ENCODE measurements at places on chromosomes 1 and 21.

DNA sequence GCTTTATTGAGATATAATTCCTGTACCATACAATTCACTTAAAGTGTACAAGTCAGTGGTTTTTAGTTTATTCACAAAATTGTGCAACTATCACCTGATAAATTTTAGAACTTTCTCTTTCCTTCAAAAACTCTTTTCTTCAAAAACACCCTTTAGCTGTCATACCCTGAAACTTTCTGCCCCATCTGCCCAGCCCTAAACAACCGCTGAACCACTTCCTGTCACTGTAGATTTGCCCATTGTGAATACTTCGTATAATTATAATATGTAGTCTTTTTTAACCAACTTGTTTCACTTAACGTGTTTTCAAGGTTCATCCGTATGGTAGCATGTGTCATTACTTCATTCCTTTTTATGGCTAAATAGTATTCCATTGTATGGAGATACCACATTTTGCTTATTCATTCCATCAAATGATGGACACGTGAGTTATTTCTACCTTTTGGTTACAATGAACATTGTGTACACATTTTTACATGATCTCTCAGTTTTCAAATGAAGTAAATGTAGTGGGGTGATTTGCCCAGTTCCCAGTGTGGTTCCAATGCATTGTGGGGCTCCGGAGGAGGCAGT lies 37.9 kb downstream of the WNT4 start:
- no peak for DNase-seq

GRCh38 chr1:200749090-200749489 lies 10.4 kb downstream of the CAMSAP2 start:
- no peak for DNase-seq

- DNase-seq: no peak
Observed at GRCh38 chr1:172671591-172671990, 12.7 kb downstream of the FASLG start.

GRCh38 chr1:154419620-154420571 lies 14.8 kb downstream of the IL6R start:
- DNase-seq: no peak

GRCh38 chr1:210489491-210489890 lies 160.8 kb downstream of the HHAT start:
- no peak for DNase-seq

GRCh38 chr1:47178654-47179016 lies 11.2 kb downstream of the PDZK1IP1 start:
- DNase-seq: no peak

DNA sequence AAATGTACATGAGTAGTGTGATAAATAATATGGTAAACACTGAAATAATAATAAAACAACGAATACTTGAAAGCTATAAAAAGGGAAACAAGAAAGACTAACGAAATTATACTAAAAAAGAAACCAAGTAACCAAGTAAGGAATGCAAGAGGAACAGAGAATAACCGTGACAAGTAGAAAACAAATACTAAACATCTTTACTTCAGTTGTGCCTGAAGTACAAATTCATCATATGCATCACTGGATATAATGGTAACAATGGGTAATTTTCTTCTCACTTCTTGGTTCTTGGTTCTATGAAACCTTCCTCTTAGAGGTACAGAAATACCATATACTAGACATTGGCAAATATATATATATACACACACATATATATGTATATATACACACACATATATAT lies 1093.6 kb upstream of the B3GALT2 start:
- DNase-seq: no peak

DNA sequence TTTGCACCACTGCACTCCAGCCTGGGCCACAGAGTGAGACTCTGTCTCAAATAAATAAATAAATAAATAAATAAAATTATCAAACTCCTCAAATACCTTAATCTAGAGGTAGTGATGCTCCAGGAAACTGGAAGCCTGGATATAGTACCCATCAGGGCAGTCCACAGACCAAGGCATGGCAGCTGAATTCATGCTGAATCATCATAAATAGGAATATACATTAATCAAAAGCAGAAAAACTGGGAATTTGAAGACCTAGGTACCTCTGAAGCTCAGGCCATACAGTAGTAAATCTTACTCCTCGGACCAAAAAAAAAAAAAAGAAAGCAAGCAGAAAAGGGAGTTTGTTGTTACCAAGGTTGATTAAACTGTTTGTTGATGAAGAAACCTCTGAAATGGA lies 184.2 kb upstream of the CHODL start:
- no peak for DNase-seq

DNA sequence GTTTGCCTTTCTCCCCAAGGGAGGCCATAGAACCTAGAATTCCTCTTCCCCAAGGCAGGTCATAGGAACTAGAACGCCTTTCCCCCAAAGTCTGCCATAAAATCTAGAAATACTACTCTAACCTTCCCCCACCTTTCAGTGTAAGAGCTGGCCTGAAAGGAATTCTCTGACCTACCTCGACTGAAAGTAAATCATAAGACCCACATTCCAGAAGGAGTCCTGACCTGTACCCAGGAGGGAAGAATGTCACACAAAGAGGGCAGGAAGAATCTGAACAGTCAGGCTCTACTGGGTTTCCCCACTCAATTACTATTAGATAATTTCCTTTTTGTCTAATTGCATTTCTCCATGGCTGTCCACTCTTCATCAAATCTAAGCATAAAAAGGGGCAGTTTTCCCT lies 5.7 kb upstream of the ATG4C start:
- DNase-seq: no peak

- peak; percentile 37 for DNase-seq
Observed at GRCh38 chr1:44798481-44799365, 1.5 kb upstream of the PLK3 start.
